ENCODE measurements at places on chromosomes 3 and 15.
A peak's percentile ranks its signal among the peaks of the same experiment; 100 is the strongest.

- no peak for DNase-seq
These were observed 20.2 kb downstream of the CPOX start for GRCh38 chr3:98573181-98573728.

DNA sequence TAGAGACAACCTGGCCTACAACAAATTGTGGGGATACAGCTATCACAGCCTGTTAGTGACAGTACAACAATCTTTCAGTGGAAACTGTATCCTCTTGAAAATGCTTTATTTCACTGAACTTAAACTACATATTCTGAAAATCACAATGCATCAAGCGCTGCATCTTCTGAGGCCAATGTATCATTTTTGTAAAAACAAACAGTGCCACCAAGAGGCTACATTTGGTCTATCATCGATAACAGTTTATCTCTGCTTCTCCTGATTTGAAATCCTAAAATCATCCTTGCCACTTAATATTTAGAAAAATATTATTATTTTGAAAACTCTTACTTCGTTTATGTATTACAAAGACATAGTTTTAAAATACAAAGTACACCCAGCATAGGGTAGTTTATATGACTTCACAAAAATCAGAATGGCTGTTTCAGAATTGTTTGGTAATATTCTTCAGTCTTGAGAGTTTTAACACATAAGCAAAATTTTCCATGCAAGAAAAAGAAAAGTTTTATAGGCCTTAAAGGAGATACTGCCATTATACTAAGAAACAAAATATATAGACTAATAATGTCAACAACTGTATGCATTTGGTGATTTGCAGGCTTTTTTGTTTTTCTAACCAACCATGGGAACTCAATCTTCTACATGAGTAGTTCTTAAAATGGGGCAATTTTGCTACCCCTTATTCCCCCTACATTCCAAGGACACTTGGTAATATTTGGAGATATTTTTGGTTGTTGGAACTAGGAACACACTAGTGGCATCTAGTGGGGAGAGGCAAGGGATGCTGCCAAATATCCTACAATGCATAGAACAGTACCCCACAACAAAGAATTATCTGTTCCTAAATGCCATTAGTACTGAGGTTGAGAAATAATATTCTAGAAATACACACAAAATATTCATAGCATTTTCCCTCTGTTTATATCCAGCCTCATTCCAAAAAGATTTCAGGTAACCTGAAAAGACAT is 42.3 kb downstream of the WDR72 start:
- no peak for DNase-seq

DNA sequence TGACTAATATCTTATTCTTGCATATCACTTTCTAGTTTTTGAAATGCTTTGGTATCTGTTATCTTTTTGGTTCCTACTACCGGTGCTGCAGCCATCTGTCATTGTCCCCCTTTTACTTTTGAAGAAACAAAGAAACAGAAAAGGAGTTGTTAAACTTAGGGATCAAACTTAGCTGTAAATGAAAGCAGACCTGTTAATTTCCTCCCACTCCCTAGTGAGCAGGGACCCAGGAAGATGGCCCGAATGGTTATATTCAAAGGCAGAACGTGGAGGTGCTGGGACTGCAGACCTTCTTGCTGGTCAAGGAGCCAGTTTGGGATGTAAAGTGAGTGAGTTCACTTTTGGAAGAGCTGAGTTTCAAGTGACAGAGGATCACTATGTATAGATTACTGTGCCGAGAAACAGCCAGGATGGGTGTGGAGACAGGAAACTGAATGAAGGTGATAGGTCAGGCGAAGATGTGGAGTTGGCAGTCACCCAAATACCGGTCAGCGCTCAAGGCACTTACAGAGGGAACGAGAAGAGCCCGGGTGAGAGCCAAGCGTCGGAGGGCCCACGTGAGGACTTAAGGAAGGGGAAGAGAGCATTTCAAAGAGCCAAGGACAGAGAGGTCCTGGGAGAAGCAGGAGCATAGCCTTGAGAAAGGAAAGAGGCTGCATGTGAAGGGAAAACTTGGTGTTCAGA is 20.1 kb downstream of the KBTBD8 start:
- no peak for DNase-seq

GRCh38 chr3:177491296-177492032 is 294.2 kb upstream of the TBL1XR1 start:
- DNase-seq = no peak

DNA sequence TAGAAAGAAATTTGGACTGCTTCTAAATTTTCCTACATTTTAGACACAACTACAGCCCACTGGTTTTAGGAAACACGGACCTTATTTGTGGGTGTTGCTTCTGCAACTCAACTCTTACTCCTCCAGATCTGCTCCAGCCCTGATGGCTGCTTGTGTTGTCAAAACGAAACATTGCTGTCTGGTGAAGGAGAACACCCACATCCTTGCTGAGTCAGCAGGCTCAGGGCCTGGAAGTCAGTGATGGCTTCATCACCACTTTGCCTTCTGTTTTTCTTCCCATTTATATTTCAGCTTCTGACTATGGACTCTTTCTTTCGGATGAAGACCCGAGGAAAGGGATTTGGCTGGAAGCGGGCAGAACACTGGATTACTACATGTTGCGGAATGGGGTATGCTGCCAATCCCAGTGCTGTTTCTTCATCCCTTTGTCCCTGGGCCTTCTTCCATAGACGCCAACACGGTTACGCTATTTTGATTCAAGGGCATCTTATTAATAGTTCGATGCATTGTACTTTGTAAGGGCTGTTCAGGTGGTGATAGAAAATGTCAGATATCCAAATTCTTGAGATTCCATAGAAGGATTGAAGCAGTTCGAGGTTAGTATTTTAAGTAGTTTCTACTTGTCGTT is 392.6 kb upstream of the TPM1 start:
- no peak for DNase-seq

- DNase-seq = no peak
These were observed 4.7 kb upstream of the CEP97 start for GRCh38 chr3:101719604-101720185.

GRCh38 chr15:47422881-47423665 is 294.2 kb upstream of the SEMA6D start:
- no peak for DNase-seq

GRCh38 chr15:63319065-63319464 is 41.7 kb downstream of the APH1B start:
- no peak for DNase-seq

DNA sequence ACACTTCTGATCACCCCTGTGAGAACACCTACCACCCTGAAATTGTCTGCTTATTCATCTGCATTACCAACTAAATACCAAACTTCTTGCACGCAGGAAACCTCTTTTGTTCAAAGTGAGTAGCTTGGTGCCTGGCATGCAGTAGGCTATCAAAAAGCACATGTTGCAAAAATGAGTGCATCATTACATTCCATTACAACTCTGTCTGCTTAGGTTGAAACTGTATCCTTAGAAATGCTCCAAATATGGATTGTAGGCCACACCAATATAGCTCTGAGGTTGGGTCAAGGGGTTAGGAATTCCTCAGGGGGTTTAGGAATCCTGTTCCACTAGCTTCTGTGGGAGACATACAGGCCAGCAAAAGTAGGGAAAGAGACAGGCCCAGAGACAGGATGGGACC is 107.2 kb downstream of the THRB start:
- no peak for DNase-seq

- peak; percentile 36 for DNase-seq
These were observed at the start of gene IL17RC for GRCh38 chr3:9916734-9917680. IL17RC (plus strand) TSS chr3:9917098; CDS start chr3:9917316, 218 bp downstream.

GRCh38 chr3:126447456-126448106 is 28.1 kb downstream of the ZXDC start:
- no peak for DNase-seq

GRCh38 chr15:91055548-91056331 is 33.3 kb upstream of the VPS33B start:
- peak; percentile 37 for DNase-seq

Measured in NCI-H1048 (cell line).